Activated CD4-positive, alpha-beta memory T cell treated with anti-CD3 and anti-CD28 coated beads, Interleukin-2, amount 10 ng/mL, durations not matched to agents 7 days and 5 days (primary cell): ENCODE measurements at places on chromosomes 3 and 15. TPM values are rescaled to one million over a fixed set of nuclear protein-coding genes. Genes with fewer than 3 reads are reported as not detected.

The PCOLCE2 gene
- 0.38 TPM for total RNA-seq

The HYAL2 gene
- total RNA-seq: 7.2 TPM

The PODXL2 gene
- 0.95 TPM for total RNA-seq

The CFAP91 gene
- not detected for total RNA-seq

The B3GALNT1 gene
- total RNA-seq: 4.1 TPM

The ACTC1 gene
- not detected for total RNA-seq

The TFDP2 gene
- 22.8 TPM for total RNA-seq

The RAB6B gene
- total RNA-seq: 3.3 TPM

The WDR72 gene
- not detected for total RNA-seq

The MESP2 gene
- total RNA-seq: not detected

The PEX5L gene
- 0.35 TPM for total RNA-seq

The CFAP92 gene
- 0.15 TPM for total RNA-seq

The GATM gene
- 2.2 TPM for total RNA-seq

The ERICH6 gene
- total RNA-seq: 0.38 TPM

The GREM1 gene
- not detected for total RNA-seq

The ROPN1 gene
- total RNA-seq: not detected

The SLC28A1 gene
- total RNA-seq: not detected

The IMPG2 gene
- total RNA-seq: 0.18 TPM

The CCDC39 gene
- total RNA-seq: not detected

The EXD1 gene
- total RNA-seq: not detected

The OIP5 gene
- total RNA-seq: 15.2 TPM

The PLCB2 gene
- total RNA-seq: 140 TPM

The GHRL gene
- 0.91 TPM for total RNA-seq

The ADAMTS7 gene
- 0.43 TPM for total RNA-seq

The CADPS gene
- total RNA-seq: not detected

The TRIM59 gene
- 56.6 TPM for total RNA-seq

The LYSMD2 gene
- 14.8 TPM for total RNA-seq

The ZNF774 gene
- total RNA-seq: 0.83 TPM

The MYZAP gene
- not detected for total RNA-seq

The IL17RE gene
- 1.7 TPM for total RNA-seq

The HYKK gene
- 2.7 TPM for total RNA-seq

The ZKSCAN7 gene
- total RNA-seq: 0.98 TPM

The PIF1 gene
- 49.1 TPM for total RNA-seq

The RTP1 gene
- total RNA-seq: not detected

The ASB7 gene
- 23.1 TPM for total RNA-seq
